ENCODE measurements at places on chromosomes 7 and 10.

GRCh38 chr7:93011351-93012294 lies 106.2 kb downstream of the SAMD9 start:
- no peak for DNase-seq

- DNase-seq, result no peak
Observed at GRCh38 chr7:107089627-107090026, 45.1 kb downstream of the PRKAR2B start.

- no peak for DNase-seq
Observed at GRCh38 chr7:23191022-23191421, 9.2 kb downstream of the NUP42 start.

DNA sequence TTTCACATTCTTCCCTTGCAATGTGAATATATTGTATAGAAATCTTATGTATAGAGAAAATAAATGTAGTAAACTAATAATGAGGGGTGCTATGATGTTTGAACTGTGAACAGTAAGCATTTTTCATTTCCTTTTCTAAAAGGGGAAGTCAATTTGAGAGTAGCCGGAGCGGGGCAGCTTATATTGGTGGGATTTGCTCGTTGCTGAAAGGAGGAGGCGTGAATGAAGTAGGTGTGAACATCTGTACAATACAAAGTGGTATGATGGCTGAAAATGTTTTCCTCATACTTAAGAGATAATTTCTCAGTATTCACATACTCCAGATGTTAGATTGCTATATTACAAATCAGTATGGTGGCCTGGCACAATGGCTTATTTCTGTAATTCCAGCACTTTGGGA lies 87.1 kb downstream of the SRI start:
- DNase-seq, result no peak

GRCh38 chr10:31754803-31755624 lies 173.6 kb downstream of the ARHGAP12 start:
- no peak for DNase-seq

GRCh38 chr7:48049850-48050249 lies 14.5 kb downstream of the C7orf57 start:
- DNase-seq, result no peak

- DNase-seq, result peak; percentile 31
Observed at GRCh38 chr7:63899691-63900393, 98.8 kb upstream of the ZNF722 start.

- DNase-seq, result no peak
Observed at GRCh38 chr7:95804052-95804451, 31.7 kb downstream of the DYNC1I1 start.

DNA sequence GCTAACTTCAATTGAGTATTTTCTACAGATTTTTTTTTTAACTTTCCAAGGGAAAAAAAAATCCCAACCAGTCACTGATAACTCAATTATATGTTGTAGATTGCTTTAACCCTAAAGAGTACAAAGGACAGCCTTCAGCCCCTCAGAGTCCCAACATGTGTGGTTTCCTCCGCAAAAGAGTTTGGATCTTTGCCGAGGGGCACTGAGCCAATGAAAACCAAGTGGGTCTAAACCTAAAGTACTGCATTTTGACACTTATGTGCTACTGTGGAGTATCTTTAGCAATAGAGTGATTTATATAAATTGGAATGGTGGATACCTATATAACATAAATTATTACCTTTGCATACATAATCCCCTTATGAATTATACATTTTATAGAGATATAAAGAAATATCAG lies 91.5 kb downstream of the SEMA3D start:
- DNase-seq, result no peak

DNA sequence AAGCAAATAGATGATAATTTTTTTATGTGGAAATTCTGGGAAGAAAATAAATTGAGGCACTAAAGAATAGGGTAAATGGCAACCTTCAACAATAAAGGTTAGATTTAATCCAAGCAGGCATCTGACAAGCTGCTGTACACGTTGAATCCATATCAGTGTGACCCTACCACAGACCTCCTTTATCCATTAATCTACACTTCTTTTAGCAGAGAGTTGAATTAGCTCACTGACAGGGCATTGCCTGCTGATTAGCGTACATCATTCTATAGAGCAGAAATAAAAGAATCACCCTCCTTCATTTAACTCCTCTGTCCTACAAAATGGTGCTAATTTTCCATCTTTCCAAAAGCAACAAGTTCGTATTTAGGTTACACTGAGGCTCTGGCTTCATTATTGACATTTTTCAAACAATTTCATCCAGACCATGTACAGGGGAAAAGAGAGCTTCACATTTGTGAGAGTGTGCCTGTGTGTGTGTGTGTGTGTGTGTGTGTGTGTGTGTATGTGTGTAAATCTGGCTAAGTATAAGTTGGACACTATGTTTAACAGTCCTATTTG lies 356.0 kb downstream of the TFEC start:
- DNase-seq, result no peak

DNA sequence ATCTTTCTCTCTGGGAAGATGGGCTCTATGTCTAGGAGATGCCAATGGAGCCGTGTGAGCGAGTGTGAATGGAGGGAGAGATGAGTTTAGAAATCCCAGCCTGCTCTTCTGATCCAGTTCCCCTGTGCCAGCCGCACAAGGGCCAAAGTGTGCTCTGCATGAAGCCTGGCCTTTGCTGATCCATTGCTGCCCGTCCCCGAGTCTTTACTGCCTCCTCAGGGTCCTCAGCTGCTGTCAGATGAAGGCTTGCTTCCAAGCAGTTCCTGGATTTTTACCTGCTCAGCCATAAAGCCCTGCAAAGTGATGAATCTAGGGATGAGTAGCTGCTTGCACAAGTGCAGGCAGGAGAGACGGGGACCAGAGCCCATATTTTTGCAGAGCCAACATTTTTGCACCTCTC lies 115.9 kb downstream of the ZMIZ1 start:
- no peak for DNase-seq

Measured in esophagus squamous epithelium (tissue), 5 donors.